Amniotic stem cell (primary cell): ENCODE measurements at places on chromosomes 5 and 9.

DNA sequence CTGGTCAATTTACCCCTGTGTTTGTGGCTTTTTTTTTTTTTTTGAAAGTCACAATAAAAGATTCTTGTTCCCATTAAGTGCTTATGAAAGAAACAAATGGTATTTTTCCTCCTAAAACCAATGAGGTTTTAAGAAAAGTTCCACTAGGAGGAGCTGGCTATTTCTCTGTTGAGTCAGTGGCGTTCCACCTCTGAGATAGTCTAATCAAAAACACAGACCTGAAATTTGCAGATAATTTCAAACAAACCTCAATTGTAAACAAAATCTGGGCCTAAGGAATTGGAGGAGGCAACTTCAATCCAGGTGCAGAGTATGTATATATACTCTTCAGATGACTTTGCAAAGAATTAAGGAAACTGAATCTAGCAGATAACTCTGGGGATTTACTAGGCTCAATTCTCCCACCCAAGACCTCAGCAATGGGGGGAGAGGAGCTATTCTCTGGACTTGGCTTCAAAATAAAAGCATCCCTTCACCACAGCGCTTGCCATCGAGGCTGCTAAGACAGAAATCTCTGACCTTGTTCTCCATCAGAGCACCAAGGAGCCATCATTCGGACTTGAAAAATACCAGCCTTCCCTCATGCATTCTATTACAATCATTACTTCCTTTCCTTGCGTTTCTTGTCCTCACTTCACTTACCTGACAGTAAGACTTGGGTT, 52.4 kb downstream of the FANCC start:
- no peak for DNase-seq

DNA sequence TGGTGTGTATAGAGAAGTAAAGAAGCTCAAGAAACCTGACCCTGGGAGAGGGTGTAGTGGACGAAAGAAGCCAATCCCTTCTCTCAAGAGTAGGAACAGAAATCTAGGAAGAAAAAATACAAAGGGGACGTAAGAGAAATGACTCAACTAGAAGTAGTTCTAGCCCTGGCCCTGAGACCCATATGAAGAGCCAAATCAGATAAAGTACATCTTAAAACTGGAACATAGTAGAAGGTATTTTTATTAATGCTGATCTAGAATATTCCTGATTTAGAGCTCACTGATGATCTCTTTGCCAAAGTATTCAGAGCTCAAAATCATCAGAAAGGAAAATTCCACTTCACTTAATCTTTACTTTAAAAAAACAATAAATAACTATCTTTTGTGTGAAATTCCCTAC, 184.8 kb downstream of the MLLT3 start:
- peak; percentile 18 for DNase-seq

DNA sequence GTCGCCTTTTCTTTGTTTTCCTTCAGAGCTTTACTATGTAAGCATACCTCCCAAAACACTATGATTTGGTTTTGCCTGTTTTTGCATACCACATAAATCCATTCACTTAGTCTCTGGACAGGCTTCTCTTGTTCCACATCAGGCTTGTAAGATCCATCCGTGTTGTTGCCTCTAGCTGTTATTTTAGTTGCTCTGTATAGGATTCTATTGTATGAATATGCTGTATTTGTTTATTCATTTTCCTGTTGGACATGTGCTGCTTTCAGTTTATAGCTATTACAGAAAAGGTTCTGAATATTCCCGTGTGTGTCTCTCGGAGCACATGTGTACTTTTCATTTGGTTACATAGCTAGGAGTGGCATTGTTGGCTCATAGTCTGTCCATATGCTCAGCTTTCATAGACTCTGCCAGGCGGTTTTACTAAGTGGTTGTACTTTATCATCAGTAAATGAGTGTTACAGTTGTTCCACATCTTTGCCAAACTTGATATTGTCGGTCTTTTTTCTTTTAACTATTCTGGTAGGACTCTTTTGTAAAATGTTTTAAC, 41.8 kb downstream of the NUP214 start:
- no peak for DNase-seq

DNA sequence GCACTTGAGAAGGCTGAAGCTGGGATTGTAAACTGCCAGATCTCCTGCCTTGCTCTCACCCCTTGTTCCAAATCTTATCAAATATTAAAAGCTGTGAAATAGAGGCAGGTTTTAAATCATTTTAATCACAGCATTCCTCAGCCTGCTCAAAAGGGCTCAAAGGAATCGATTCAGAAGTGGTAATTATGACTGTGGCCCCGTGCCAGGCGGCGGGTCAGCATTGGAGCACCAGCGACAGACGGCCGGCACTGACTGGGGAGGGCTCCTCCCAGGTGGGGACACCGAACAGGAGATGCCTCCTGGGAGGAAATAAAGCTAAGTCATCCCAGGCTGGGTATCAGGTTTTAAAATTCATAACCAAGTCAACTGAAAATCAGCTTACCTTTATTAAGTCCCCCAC, 66.7 kb downstream of the KCNIP1 start:
- no peak for DNase-seq

DNA sequence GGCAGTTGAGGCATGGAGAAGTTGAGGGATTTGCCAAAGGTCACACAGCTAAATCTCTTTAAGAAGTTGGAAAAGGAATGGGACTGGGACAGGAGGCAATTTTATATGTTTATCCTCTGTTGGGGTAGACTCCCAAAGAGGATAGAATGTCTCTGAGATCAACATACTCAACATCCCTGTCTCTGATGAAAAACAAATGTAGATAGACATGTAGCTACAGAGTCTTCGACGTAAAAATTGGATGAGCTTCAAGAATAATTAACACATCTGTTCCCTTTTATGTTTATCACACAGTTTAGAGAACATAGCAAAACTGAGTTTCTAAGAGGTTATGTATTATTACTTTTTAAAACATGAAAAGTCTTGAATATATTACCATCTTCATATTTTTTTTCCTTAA, 204.6 kb upstream of the CD180 start:
- DNase-seq: no peak

DNA sequence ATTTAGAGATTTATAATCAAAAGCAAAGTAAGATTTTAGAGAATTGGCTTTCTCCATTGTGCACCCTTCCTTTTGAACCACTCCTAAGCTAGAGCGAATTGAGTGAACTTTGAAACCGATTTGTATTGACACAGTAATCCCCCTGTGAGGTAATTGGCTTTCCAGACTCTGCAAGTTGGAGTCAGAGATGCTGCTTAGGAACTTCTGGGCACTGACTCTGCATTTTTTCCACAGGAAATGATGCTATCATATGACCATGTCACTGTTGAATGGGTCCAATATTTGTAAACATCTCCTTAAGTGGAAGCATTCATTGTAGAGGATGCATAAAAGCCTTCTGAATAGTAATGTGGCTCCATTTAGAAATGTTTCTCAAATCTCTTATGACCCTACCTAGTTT, 394.4 kb upstream of the ZNF608 start:
- DNase-seq: peak; percentile 63

DNA sequence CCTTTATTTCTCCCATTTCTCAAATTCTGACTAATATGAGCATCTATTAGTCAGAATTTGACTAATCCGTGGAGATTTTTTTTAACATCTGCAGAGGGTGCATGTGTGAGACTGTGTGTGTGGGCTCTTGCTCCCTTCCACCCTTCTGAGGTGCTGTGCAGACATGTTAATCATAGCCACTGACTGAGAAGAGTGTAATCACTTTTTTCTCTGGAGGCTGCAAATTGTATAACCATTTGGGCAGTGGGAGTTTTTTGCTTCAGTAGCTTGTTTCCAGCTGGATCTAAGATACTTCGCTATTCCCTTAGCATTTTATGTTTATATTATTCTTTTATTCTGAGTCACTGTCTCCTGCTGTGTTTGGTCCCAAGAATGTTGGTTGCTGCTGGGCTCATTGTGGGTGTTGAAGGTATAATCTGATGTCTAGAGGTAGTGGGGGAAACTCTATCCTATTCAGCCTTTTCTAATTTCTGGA, 66.2 kb downstream of the ARHGEF28 start:
- DNase-seq: no peak

DNA sequence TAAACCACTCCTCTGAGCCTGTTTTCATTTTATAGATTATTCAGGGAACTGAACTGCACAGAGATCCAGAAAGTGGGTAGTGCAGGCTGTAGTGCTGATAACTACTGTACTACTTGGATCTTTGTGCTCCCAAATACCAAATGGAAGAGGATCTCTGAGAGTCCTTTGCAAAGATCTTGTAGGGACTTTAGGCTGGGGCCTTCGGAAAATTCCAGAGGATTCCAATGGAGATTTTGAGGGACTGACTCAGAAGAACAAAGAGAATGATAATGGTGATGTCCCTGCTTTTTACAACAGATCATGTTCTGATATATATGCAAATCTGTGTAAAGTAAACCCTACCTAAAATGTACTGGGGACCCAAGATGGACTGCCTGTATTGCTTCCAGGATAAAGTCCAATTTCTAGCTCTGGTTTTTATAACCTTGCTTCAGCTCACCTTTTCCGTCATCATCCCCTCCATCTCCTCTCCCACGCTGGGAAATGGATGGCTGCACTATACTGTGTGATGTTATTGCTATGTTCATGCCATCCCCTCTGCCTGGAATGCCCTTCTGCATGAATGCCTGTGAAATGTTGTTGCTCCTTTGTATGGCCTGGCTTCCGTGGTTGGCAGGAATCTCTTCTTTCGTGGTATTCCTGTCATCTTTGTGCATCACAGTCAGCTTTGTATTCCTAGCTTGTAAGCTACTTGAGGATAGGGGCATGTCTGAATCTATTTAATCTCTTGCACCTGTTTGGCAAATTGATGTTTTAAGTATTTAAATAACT, 9.7 kb upstream of the PSMD5 start:
- DNase-seq: no peak

DNA sequence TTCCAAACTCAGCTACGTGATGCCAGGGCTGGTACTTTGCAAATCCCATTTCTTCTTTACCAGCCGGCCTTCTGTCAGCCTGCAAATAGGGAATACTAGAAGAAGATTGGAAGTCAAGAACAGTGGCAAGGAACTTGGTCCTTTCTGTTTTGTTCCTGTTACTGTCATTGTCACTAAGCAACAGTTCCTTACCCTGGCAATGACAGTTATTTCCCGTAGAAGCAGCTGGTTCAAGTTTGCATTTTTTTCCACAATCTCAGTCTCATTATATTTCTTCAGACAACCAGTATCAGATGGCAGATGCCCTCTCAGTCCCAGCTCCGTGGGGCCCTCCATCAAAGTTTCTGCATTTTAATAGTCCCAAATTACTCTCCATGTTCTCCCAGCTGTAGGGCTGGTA, 9.1 kb upstream of the C1QTNF2 start:
- DNase-seq: no peak

GRCh38 chr9:131800843-131801242, 61.0 kb upstream of the RAPGEF1 start:
- no peak for DNase-seq

DNA sequence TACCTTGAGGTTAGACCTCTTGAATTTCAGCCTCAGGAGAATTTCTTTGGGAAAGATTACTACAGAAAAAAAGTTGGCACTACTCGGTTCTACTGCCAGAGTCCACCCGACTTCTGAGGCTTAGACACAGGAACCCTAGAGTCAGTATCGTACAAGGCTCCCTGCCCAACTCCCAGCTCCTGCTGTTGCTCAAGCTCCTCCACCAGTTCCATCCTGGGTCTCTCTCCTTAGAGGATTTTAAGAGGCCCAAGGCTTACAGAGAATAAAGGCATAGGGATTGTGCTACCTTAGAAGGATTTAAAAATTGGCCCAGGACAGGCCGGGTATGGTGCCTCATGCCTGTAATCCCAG, 29.0 kb upstream of the SSBP2 start:
- no peak for DNase-seq

- no peak for DNase-seq
Measured at GRCh38 chr5:174315871-174316270, 270.4 kb downstream of the NSG2 start.

DNA sequence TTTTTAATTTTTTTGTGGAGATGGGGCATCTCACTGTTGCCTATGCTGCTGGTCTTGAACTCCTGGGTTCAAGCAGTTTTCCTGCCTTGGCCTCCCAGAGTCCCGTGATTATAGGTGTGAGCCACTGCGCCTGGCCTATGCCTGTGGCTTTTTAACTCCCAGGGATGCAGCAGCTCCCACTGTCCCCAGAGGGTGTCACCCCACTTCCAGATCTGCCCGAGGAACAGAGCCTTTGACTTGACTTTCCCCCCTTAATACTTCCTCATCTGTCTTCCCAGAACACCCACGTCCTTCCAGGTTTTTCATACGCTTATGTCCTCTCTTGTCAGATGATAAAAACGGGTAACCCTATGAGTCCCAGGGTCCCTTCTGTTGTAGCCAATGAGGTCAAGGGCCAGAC, 7.6 kb upstream of the PRRC2B start:
- DNase-seq: no peak

DNA sequence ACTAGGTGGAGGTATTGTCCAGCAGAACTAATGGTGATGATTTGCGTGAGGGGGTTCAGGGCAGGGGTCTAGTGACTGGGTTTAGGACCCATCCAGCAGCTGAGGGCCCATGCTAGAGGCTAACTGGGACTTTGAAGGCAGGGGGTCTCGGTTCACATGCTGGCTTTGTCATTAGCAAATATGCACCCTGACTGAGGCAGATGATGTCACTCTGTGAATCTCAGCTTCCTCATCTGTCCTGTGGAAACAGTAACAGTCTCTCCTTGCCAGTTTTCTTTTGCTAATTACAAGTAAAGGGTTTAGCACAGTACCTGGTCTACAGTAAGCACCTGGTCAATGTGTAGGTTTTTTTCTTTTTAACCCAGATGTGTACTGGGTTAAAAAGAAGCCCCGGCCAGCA, 5.2 kb downstream of the SH2D3C start:
- DNase-seq: no peak

GRCh38 chr5:77920359-77921058, 144.4 kb upstream of the TBCA start:
- DNase-seq: no peak

DNA sequence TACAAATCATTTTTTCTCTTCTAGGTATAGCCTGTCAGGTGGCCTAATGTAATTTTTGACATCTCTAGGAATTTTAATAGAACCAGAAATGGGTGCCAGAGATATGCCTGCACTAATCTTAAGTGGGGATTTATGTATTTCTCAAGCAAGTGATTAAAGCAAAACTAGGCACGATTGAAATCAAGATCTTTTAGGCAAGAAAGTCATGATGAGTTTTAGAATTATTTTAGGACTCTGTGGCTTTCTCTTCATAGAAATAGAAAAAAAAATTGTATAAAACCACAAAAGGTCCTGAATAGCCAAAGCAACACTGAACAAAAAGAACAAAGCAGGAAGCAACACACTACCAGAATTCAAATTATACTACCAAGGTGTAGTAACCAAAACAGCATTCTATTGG, 952 bp upstream of the AMACR start:
- no peak for DNase-seq

DNA sequence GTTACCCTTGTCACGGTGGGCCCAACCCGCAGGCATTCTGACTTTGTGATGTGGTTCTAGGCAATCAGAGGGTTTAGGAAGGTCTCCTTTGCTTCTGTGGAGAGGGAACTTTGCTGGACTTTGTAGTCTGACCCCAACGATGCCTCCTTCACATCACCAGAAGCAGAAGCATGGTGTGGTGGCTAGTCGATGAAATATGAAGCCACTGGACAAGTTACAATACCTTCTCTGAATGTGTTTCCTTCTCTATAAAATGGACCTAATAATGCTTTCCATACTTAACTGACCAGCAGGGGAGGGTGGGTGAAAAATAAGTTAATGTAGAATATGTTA, 607 bp downstream of the SPEF2 start:
- DNase-seq: no peak

GRCh38 chr5:38531518-38531917, 24.9 kb downstream of the LIFR start:
- DNase-seq: no peak
